ENCODE measurements at places on chromosomes 5 and 9.

DNA sequence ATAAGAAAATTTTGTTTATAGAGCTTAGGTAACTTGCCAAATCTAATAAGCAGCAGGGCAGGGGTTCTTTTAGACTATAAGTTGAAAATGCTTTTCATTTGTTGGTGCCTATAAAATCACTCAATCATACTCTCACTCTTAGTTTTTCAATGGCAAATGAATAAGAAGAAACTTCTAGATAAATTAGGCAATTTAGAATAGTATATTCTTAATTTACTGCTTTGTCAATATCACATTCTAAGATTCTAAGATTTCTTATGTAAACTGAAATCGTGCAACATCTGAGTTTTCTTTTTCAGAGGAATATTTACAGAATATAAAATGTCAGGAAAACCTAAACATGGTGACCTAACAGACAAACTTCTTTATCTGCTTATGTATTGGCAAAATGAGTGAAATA, 849.0 kb downstream of the DTWD2 start:
- no peak for DNase-seq

- DNase-seq = no peak
Measured at GRCh38 chr5:135131801-135132680, 98.0 kb upstream of the PITX1 start.

DNA sequence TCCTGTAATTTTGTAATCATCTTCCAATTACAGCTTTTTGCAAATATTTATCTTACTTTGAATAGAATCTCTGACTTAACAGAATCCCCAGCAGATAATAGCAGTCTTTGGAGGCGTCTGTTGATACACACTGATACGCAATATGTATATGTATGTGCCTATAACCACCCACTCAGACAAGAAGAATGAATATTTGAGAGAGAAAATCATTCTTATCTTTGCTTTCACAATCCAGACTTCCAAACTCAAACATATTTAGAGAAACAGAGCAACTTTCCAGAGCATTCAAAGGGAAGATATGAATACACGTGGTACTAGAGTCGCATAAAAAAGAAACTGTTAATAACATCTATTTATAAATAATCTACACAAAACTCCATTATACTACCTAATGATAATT, 6.1 kb downstream of the RORB start:
- DNase-seq = no peak

DNA sequence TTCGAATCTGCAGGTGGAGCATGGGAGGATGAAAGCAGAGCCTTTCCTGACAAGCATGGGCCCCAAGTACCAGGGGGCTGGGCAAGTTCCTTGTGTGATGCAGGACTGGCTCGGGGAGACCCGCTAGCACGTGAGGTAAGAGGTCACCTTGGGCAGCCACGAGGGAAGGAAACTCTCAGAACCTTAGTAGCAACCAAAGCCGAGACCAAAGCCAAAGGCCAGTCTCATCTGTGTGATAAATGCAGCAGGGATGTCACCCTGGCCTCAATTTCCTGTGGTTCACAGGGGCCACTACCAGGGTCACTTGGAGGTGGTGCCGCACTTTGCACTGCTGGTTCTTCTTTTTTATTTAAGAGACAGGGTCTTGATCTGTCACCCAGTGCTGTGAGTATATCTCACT, 39.5 kb downstream of the PRRT1B start:
- no peak for DNase-seq

DNA sequence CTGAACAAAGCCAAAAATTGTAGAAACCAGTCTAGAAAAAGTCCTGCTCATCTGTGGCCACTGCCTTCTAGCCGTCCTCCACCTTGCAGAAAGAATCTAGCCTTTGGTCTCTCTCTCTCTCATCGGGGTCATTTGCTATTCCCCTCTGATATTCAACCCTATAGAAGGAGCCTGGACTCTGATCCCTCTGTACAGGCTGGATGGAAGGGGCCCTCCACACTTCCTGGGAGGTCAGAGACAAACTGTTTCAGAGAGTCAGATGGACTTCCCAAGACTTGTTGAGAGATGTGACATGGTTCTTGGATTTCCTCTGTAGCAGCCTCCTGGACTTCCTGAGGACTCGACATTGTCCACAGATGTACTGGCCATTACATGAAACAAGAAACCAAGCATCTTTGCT, 85.0 kb upstream of the RUSC2 start:
- DNase-seq = no peak

GRCh38 chr9:74951725-74952151, 974 bp downstream of the C9orf40 start:
- DNase-seq = no peak

GRCh38 chr5:119342406-119342805, 13.4 kb upstream of the TNFAIP8 start:
- no peak for DNase-seq

GRCh38 chr5:149060325-149060724, 2.5 kb downstream of the SH3TC2 start:
- DNase-seq = no peak

DNA sequence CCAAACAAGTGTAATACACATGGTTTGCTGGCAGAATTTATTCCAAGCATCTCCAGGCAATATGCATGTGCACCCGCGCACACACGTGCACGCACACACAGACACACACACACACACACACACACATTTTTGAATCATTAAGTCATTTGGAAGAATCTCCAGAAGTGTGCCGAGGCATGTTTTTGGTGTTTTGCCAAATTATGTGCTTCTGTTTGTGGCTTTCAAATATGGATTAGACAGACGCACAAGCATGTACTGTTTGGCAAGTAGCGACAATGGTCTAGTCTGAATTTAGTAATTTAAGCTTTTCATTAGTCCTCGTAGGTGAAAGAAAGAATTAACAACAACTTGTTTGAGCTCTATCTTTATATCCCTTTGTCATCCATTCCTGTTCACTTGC, 36.7 kb downstream of the NFIB start:
- DNase-seq = no peak

DNA sequence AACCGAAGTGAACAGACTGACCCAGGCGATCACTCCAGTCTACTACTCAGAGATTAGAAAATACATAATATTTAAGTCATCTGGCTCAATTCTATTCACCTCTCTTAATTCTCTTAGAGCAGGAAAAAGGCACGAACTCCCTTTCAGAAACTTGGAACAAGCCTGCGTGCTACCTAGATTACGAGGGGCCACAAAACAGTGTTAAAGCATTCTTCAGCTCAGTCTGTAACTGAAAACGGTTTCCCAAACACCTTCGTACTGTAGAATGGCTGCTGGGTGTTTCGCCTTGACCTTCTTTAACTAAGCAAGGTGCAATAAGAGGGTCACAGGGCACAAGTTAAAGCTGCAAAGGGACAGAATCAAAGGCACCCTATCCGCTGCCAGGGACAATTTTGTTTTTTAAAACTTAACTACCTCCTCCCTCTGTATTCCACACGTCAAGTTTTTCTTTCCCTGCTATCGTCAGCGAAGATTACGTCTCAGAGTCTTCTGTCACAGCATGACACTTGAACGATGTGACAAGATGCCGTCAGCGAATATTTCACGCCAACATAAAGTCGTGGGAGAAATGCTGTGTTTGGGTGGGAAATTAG, 687 bp downstream of the LYSMD3 start:
- DNase-seq = no peak

GRCh38 chr9:122816163-122816867, 12.1 kb downstream of the PDCL start:
- peak; percentile 71 for DNase-seq

Data from mesenteric fat pad (tissue), 1 donor.